ENCODE measurements at places on chromosomes 5 and 9.

DNA sequence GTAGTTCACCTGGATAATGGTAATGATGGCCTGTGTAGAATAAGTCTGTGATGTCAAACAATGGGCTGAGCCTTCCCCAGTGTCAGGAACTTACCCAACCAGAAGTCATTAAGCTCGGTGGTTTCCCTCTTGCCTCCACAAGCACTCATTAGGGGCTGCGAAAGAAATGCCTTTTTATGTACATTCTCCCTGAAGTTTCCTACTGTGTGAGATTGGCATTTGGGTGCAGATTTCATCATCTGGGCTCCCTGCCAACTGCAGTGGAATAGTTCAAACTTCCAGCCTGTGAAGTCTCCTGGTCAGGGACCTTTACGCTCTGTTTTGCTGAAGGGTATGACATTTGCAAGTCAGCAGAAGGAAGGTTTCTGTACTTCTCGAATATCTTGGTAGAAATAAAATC, 41.6 kb upstream of the TMEM215 start:
- DNase-seq = no peak

DNA sequence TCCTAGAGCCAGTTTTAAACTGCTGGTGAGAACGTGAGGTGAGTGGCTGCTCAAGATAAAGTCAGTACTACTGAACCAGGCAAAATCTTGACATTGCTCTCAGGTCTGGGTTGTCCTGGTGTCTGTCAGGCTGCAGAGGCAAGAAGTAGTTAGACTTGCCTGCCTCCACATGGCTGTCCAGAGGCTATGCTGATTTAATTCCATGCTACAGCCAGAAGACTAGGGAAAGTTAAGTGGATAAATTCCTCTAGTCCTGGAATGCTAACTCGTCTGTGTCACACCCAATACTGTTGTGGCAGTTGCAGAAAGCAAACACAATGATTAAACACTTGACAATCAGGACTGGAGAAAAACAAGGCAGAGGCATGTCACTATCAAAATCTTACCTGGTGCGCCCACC, 118.9 kb downstream of the ACER2 start:
- DNase-seq = no peak

GRCh38 chr9:120876842-120877240, at the start of gene PHF19:
PHF19 (minus strand) TSS chr9:120877188; CDS start chr9:120874741, 2,447 bp downstream.
- peak; percentile 41 for DNase-seq

GRCh38 chr5:6475626-6476312, 27.1 kb downstream of the UBE2QL1 start:
- DNase-seq = no peak

- DNase-seq = no peak
Measured at GRCh38 chr5:135005076-135005475, 29.0 kb downstream of the PITX1 start.

GRCh38 chr9:131008563-131008908, 438 bp upstream of the LAMC3 start:
- no peak for DNase-seq

DNA sequence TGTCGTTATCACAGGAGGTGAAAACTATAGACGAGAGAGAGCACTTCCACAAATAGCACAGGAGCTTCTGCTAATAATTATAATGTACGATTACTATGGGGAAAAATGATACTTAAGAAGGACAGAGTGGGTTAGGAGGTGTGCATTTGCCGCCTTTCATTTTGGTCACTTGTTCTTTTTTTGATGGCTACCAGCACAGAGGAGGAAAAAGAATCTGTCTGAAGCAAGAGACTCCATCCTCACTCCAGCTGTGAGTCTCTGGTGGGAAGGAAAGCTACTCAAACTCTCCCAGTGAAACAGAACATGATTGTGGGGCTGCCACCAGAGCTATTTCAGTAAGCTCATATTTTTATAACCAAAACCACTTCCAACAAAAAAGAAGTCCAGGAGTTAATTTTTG, 270.4 kb upstream of the TMEM161B start:
- no peak for DNase-seq

GRCh38 chr9:127846443-127847177, 7.8 kb downstream of the ENG start:
- DNase-seq = no peak

DNA sequence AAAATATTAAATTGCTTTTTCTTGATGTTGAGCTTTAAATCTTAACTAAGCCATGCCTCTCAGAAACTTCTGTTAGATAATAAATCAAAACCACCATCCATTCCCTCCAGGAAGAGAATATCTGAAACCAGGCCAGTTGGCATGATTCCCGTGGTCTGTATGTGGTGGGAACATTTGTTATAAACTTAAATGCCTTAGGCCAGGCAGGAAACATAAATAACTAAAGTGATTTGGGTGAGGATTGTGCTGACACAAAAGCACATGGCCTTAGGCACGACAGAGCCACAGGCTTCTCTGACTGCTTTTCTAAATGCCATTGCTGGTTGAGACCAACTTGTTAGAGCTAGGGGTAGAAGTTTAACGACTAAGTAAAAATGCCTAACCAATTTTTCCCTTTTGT, 255.9 kb downstream of the GABRG2 start:
- DNase-seq = no peak

DNA sequence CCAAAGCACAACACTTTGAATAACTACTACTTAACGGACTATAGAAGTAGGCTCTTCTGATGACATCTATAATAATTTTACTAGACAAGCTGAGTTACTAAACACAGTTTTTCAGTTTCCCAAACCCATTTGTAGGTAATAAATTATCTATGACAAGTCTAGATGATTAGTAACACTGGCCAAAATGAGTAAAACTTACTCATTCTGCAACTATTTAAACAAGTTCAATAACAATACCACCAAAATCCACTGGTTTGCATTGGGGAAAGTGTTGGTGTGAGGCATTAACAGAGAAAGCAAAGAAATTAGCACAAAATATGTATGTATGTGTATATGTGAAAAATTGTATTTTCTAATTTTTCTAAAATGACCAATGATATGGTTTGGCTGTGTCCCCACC, 119.3 kb downstream of the NR2F1-AS1 start:
- DNase-seq = no peak

DNA sequence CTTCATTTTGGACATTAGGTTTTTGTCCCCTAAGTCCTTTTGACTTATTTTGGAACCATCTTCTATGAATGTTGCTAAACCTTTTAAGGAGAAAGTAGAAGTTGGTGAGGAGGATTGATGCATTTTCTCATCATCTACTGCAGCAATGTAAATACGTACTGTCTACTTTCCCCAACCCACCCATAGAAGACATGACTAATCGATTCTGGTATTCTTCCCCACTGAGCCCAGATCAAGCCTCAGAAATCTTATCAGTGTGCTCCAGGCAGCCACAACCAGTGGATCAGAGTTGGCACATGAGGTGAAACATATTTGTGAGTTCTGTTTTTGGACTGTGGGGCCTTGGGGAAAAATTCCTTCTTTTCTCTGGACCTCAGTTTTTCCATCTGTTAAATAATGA, 57.7 kb downstream of the FGF18 start:
- no peak for DNase-seq

- DNase-seq = no peak
Measured at GRCh38 chr5:125793470-125793869, 629.7 kb upstream of the GRAMD2B start.

GRCh38 chr5:78720227-78720985, 71.8 kb upstream of the LHFPL2 start:
- no peak for DNase-seq

DNA sequence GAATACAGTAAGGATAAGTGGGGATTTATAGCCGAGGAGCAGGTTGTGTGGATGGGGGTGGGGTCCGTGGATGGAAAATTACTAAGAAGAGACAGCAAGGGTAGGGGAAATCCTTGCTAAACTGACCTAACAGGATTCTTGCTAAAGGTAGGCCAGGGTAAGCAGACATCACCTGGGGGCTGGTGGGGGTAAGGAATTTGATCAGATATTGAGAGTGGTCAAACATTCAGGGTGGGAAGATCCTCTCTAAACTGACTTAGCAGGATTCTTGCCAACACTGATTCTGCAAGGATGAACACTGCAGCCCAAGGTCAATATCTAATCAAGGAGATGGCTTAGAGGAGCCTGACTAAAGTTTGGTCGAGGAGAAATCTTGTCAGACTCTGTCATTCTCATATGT, 2.7 kb upstream of the PLGRKT start:
- no peak for DNase-seq

DNA sequence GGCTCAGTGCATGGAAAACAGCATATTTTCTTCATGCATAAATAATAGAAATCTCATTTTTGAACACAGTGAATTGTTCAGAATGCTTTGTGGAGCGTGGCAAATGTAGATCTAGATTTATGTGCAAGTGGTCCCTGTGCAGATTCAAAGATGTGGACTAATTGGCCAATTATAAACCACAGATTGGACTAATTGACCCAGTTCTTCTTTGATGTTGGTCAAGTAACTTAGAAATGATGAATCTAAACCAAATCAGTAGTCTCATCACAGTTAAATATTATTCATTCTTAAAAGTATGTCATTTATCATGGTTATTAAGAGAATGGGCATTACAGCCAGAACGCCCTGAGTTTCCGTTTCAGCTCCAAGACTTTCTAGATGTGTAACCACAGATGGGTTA, 11.7 kb upstream of the PDE4D start:
- no peak for DNase-seq

- no peak for DNase-seq
Measured at GRCh38 chr9:6838158-6838557, 80.4 kb downstream of the KDM4C start.

GRCh38 chr5:172925336-172925948, 33.8 kb upstream of the RPL26L1 start:
- DNase-seq = no peak

DNA sequence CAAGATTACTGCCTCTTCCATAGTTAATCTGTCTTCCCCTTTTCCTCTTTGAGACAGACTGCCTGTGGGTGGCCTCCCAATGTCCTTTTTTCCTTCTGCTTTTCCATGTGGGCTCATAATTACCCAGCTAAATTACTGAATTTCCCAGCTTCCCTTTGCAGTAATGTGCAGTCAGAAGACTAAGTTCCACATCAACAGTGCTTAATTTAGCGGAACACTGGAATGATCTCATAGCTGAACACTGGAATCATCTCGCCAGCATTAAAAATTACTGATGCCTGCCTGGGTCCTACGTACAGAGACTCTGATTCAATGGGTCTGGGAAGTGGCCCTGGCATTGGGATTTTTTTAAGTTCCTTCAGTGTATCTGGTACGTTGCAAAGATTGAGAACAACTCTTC, 84.3 kb downstream of the DNAH5 start:
- peak; percentile 1 for DNase-seq

- no peak for DNase-seq
Measured at GRCh38 chr9:87703636-87704276, 22.2 kb upstream of the CTSL start.

- peak; percentile 24 for DNase-seq
Measured at GRCh38 chr5:177472460-177473442, 683 bp downstream of the DBN1 start.

DNA sequence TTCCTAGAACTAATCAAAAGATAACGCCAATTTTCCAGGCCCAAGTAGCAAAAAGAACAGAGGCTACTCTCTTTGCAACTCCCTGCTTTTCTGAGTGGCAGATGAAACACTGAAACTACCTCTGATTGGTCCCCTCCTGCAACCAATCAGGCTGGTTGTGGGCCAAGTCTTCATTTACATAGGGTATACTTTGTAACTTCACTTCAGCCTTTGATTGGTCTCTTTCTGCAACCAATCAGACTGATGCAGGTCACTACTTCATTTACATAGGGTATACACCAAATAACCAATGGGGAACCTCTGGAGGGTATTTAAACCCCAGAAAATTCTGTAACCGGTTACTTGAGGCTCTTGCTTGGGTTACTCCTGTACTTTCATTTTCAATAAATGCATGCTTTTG, 289.6 kb downstream of the MED10 start:
- no peak for DNase-seq

- DNase-seq = no peak
Measured at GRCh38 chr5:55988979-55989638, 5.7 kb downstream of the IL6ST start.

GRCh38 chr5:15499528-15500324, at the start of gene FBXL7:
FBXL7 (plus strand) TSS chr5:15500180.
- no peak for DNase-seq

GRCh38 chr5:95942968-95943367, 18.7 kb downstream of the ELL2 start:
- no peak for DNase-seq

DNA sequence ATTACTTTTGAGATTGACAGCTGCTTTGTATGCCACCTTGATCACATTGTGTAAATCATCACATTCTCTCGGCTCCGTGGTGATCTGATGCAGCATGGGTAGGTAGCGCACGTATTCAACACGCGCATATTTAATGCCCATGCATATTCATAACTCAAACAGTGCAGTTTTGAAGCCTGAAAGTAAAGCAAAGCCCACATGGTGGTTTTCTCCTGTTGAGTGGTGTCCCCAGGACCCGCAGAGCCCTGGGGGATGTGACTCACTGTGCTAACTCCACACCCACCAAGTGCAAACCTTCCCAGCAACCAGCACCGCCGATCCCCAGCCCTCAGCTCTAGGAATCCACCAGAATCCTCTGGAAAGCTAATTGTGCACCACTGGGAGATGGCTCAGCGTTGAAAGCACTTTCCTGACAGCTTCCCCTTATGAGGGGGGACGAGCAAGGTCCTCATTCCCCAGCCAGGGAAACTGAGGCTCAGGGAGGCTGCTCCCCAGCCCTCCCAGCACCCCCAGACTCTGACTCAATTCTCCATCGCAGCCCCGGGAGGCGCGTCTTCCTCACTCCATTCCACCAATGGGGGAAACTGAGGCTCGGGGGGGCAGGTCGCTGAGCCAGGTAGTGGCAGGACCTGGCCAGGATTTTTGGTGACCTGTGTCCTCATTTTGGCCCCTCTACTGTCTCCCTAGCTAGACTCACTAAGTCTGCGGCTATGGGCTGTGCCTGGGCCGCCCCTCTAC, 46.4 kb downstream of the SARDH start:
- DNase-seq = no peak

- no peak for DNase-seq
Measured at GRCh38 chr9:105828596-105829213, 134.4 kb downstream of the TMEM38B start.

DNA sequence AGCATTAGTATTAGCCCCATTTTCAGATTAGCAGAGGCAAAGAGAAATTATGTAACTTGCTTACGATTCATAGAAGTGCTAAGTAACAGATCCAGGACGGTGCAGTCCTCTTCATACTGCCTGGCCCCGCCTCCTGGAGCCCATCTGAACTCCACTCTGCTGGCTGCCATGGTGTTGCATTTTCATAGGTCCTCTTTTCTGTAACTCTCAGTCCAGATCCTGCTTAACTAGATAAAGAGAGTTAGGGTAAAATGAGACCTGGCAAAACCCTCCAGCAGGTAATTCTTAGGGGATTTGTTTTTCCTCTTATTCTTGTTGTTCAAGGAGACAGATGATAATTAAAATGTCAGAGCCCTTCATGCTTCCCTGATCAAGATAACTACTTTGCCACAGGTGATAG, 135.1 kb upstream of the EFNA5 start:
- DNase-seq = no peak
